ENCODE measurements at places on chromosomes 7 and 10. TPM values are rescaled to one million over a fixed set of nuclear protein-coding genes. Genes with fewer than 3 reads are reported as not detected.

DNA sequence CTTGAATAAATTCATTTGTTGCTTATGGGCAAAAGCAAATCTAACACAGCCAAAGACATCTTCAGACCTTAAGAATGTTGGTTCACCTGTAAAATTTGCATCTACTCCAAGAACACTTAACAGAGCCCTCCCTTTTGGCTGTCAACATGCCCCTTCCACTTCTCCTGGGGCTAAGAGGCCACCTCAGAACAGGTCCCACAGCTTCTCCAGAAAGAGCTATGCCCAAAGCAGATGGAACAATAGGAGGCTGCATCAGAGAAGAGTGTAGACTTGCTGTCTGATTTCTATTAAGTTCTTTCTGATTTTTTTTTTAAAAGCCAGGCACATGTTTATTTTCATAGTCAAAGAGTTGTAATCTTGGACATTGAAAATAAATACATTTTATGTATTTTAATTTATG, 26.1 kb upstream of the TRIL start:
- no peak for DNase-seq

DNA sequence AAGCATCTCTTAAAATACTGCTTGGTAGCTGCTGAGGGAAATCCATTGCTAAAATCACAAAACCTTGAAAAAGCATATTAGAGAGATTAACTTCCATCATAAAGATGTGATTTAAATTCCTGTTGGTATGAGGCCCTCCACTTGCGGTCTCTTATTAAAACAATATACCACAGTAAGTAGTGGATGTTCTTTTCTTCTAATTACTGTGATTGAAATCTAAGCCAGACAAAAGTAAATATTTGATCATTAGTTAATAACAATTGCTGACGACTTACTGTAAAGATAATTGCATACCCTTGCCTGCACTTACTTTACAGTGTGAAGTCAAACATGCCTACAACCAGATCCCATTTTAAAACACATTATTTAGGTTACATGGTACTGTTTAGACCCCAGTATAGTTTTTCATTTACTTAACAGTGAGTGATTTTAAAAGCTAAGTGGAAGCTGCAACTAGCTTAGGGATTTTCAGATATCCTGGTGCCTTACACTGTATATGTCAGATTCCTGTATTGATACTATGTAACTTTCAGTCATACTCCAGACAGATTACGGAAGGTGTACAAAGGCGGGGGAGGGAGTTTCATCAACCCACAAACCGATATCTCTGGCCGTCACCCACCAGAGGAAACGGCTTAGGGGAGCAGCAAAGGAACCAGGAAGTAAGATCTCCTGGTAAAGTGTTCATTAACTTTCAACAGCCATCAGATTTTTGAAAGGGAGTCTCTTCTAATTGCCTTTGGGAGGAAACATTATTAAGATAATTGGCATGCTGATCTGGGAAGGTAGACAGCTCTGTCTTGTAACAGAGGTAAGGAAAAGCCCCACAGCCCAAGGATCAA, 986 bp downstream of the NRP1 start:
- no peak for DNase-seq

- DNase-seq = no peak
Measured at GRCh38 chr7:127594490-127594889, 954 bp downstream of the FSCN3 start.

DNA sequence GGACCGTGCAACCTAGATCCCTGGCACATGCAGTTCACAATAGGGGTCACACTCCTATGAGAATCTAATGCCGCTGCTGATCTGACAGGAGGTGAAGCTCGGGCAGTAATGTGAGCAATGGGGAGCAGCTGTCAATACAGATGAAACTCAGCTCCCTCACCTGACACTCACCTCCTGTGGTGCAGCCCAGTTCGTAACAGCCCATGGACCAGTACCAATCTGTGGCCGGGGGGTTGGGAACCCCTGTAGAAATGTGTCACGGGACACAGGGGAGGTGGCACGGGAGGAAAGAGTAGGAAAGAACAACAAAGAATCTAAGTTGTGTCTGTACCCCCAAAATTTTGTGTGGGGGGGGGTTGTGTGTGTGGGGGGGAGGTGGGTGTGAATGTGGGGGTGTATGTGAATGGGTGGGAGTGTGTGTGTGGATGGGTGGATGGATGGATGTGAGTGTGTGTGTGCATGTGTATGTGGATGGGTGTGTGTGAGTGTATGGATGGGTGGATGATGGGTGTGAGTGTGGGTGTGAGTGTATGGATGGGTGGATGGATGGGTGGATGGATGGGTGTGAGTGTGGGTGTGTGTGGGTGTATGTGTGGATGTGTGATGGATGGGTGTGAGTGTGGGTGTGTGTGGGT, 33.1 kb downstream of the SFMBT2 start:
- no peak for DNase-seq

DNA sequence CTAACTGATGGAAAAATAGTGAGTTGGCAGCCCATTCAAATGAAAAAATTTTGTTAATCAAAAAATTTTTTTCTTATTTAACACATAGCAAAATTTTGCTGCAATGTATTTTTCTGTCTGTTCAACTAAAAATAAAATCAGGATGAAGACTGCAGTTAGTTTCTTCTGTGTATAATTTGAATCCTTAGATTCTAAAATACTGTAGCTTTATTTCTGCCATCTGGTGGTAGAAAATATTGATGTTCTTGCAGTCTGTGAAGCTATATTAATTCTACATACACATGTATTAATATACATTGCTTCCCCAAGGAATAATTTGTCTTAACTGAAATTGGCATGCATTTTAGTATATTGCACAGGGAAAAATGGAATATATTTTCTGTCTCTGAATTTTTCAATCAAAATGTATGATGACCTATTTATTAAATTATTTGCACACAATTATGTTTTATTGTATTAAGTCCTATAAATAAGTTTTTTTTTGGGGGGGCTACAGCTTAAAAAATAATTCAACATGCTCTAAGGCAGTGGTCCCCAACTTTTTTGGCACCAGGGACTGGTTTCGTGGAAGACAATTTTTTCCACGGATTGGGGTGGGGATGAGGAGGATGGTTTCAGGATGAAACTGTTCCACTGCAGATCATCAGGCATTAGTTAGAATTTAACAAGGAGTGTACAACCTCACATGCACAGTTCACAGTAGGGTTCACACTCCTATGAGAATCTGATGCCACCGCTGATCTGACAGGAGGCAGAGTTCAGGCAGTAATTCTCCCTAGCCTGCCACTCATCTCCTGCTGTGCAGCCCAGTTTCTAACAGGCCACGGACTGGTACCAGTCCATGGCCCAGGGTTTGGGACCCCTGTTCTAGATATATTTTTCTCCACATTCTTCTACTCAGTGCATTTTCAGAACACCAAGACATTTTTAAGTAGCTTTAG, 119.4 kb downstream of the GNAT3 start:
- no peak for DNase-seq

- DNase-seq = no peak
Measured at GRCh38 chr10:132001238-132001972, 19.7 kb upstream of the BNIP3 start.

DNA sequence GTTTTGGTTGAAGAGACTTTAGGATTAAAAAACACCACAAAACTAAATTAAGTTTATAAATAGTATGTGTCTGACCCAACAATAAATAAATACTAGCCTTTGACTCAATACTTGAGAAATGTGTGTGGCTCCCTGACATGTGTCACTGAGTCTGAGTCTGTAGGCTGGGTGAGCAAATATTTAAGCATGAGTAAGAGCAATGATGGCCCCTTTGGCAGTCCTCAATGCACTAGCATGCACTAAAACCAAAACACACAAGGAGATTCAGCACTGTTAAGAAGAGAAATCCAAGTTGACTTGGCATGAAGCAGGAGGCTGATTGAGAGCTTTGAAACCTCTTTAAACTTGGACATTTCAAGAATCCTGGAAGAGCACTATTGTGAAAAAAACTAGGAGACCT, 37.1 kb downstream of the CCDC71L start:
- no peak for DNase-seq

GRCh38 chr10:78802431-78802830, 266.3 kb upstream of the ZMIZ1 start:
- no peak for DNase-seq

- DNase-seq = no peak
Measured at GRCh38 chr10:81820418-81820817, 54.6 kb upstream of the NRG3 start.

- DNase-seq = no peak
Measured at GRCh38 chr10:71359364-71360046, 37.2 kb upstream of the CDH23 start.

DNA sequence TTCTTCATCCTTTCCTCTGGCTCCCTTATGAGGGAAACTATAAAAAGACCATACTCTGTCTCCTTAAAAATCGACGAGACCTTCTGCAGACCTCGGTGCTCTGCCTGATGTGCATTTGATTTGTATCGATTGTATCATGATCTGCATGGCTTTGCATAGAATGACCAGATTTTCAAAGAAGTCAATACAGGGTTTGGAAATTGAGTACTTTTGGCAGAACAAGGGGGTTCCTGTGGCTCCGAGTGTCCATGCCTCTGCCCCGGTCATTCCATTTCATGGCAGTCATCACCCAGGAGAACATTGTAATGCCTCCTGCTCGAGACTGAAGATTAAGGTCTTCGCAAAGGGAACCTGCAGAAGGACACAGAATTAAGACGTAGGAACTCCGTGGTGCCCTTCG, 685 bp downstream of the CASP2 start:
- DNase-seq = no peak

DNA sequence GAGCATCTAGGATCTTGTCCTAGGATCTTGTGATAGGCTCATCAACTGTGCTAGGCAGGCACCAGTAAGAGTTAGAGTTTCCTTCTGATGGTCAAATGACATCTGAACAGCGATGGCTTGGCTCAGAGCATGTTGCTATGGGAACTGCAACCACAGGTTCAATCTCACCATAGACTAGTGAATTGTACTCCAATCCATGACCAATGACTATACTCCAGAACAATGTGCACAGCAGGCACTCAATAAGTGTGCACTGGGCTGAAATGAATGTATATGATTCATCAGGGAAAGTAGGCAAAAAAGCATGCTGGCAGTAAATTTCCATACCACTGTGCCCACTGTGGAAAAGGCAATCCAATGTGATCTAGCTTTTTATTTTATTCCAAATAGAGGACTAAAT, 163.6 kb upstream of the HPS1 start:
- no peak for DNase-seq

- DNase-seq = no peak
Measured at GRCh38 chr7:121420976-121421375, 24.9 kb upstream of the FAM3C start.

DNA sequence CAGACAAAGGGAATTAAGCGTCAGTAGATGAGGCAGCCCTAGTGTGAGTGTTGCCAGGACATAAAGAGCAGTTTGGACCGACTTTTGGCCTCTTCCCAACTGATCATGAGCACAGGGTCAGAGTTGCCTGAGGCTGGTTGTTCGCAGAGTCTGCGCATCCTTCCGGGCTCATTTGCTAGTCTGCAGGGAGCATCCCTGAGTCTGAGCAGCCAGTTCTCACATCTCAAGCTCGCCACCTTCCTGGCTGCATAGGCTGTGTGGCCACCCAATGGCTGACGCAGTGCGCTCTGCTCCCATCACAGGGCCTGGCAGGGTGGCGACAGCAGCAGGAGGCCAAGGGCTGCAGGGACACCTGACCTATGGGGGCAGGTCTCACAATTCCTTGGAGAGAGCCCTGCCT, 5.0 kb downstream of the GAD2 start:
- DNase-seq = no peak

DNA sequence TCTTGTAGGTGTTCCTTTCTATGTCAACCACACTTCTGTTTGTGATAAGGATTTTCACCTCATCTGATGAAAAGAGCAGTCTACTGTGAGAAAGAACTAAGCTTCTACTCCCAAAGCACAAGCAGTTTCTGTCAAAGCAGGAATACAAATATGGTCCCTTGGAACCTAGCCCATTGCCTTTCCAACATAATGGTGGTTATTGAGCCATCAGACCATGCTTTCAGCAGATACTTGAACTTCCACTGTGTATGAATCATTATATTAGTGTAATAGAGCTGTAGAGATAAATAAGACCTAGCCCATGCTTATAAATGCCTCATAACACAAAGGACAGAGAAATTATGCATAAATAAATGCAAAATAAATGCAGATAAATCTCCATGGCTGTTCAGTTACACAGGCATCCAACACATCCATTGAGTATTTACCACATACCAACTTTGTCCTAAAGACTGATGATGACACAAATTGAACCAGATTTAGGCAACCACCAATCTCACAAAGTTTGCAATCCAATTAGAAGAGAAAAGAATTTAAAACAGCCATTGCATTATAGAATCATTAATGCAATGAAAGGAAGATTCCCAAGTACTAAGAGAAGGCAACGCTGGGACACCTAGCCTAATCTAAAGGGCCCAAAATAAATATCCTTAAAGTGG, 729.4 kb upstream of the C7orf33 start:
- no peak for DNase-seq

DNA sequence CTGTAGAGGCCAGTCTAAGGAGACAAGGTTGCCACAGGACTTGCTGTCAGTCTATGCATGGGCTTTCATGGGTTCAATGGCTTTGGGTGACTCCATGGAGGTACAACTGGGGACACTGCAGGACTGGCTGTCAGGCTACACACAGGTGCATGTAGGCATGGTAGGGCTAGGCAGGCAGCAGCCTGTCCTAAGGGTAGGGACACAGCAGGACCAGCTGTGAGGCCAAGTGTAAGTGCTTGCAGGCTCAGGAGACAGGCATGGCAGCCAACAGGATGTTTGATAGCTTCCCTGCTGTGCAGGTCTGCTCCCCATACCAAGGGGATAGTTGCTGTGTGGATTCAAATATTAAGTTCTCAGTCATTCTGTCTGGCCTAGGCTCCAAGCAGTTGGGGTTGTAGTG, 181.0 kb upstream of the NPY start:
- DNase-seq = no peak

The CEP55 gene
- total RNA-seq = 2.2 TPM

The KAZALD1 gene
- 26.9 TPM for total RNA-seq

The HKDC1 gene
- 0.88 TPM for total RNA-seq

The FOXK1 gene
- 33.8 TPM for total RNA-seq

The DENND2A gene
- 19.9 TPM for total RNA-seq

The PRF1 gene
- 67.2 TPM for total RNA-seq

The TMEM72 gene
- not detected for total RNA-seq

Data from spleen (tissue), 13 donors.